ENCODE measurements at places on chromosomes 1 and 21. TPM values are rescaled to one million over a fixed set of nuclear protein-coding genes. Genes with fewer than 3 reads are reported as not detected.

DNA sequence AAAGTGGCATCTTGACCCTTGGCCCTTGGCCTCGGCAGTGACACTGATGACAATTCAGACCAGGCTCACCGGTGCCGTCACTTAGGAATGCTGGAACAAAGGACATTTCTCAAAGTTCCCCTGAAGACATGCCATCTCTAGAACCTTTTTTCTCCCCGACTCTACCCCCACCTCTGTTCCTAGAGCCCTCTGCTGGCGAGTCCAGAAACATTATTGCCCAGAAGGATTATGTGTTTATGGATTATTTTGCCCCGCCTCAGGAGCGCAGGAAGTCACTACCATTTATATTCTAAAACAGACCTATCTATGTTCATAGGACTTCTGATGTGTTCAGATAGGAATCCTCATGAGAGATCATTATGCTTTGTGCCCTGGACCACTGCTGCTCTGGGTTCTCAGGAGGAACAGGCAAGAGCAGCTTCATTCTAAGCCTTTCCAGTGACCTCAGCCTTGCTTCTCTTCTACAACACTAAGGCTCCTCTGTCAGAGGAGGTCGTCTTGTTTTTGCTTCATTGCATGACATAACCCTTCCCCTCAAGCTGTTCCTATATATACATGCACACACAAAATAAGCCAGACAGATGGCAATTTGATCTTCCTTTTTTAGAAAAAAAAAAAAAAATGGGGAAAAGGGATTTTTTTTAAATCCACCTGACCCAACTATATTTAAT, 12.4 kb upstream of the SHISA4 start:
- no peaks in the 10 kb centered on the region for H3K27me3 ChIP-seq
- peaks cover 22% of the 10 kb centered on the region for H3K36me3 ChIP-seq
- DNase-seq, result no peak
- H3K4me3 ChIP-seq, result no peak overlapping the region

DNA sequence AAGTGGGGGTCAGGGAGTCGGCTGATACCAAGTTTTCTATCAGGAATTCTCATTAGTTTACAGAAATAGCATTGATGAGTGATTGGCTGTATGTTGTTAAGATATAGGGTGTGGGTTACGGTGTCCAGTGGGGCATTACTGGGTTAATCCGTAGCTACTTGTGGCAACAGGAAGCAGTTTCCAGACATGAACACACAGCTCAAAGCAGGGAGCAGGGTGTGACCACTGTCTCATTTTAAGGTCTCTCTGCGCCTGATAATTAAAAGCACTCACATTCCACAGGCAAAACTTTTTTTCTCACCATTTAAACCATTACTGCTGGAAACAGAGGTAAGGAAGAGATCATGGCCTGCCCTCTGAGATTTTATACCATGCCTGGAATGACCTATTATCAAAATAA, 114.9 kb downstream of the SIK1 start:
- H3K36me3 ChIP-seq, result no peaks in the 10 kb centered on the region
- DNase-seq, result no peak
- peaks cover 6% of the 10 kb centered on the region for H3K27me3 ChIP-seq
- peaks cover 3% of the 10 kb centered on the region for H3K4me1 ChIP-seq
- H3K4me3 ChIP-seq, result no peak overlapping the region
- H3K27ac ChIP-seq, result no peak overlapping the region

DNA sequence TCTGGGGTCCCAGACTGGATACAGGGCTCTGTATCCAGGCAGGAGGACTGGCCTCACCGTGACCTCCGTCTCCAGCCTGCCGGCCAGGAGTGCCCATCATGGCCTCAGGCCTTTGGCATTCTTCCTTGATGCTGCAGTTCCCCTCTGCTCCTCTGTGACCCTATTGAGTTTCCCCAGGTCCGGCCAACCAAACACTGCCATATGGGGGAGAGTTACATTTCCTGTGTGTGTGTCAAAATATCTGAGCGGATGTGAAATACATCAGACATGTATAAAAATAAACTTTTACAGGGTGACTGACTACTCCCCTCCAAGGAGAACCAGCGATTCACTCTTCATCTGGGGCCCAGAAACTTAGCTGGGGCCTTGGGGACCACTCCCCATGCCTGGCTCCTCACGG, 10.2 kb upstream of the UBL4B start:
- no peak overlapping the region for H3K4me3 ChIP-seq
- H3K27me3 ChIP-seq, result no peaks in the 10 kb centered on the region
- no peaks in the 10 kb centered on the region for H3K36me3 ChIP-seq

DNA sequence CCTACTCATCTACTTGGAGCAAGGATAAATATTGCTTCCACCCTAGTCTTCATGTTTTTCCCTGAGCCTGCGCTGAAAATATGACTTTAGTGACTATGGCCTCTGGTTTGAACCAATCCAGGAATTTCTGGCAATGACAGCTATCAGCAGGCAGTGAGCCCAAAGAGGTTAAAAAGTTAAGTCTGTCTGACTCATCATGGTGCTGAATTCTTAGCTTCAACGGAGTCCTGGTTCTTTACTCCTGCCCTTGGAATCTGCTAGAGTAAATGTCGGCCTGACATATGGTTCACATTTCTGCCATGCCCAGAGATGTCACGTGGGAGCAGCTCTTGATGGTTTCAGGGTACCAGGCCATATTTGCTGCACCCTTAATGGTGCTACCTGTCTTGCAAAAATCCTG, 351.6 kb upstream of the PLXNA2 start:
- no peaks in the 10 kb centered on the region for H3K36me3 ChIP-seq
- H3K27ac ChIP-seq, result no peak overlapping the region
- no peak overlapping the region for H3K4me3 ChIP-seq
- H3K4me1 ChIP-seq, result no peaks in the 10 kb centered on the region

The SUMO3 gene
- 90.5 TPM for total RNA-seq

- no peak overlapping the region for H3K4me3 ChIP-seq
- peaks cover 3% of the 10 kb centered on the region for H3K36me3 ChIP-seq
- no peak for DNase-seq
- H3K27me3 ChIP-seq, result no peaks in the 10 kb centered on the region
These were observed 23.1 kb downstream of the FAM89A start for GRCh38 chr1:231016966-231017365.

- no peak overlapping the region for H3K4me3 ChIP-seq
- no peak for DNase-seq
- no peak overlapping the region for H3K27ac ChIP-seq
These were observed 40.4 kb downstream of the PHC2 start for GRCh38 chr1:33390542-33390941.

GRCh38 chr1:54400329-54400728, 5.9 kb downstream of the SSBP3 start:
- no peaks in the 10 kb centered on the region for H3K27me3 ChIP-seq
- peak; percentile 48 for DNase-seq
- H3K4me3 ChIP-seq, result peak overlapping the region; percentile 7
- H3K27ac ChIP-seq, result peak overlapping the region; percentile 85

The NBPF19 gene
- 12.4 TPM for total RNA-seq

- H3K4me3 ChIP-seq, result no peak overlapping the region
- H3K27me3 ChIP-seq, result no peaks in the 10 kb centered on the region
- H3K36me3 ChIP-seq, result no peaks in the 10 kb centered on the region
- DNase-seq, result no peak
- H3K27ac ChIP-seq, result no peak overlapping the region
- no peaks in the 10 kb centered on the region for H3K4me1 ChIP-seq
These were observed 695.4 kb downstream of the BRINP3 start for GRCh38 chr1:189782295-189782694.
